ENCODE measurements at places on chromosomes 6 and 20. TPM values are rescaled to one million over a fixed set of nuclear protein-coding genes. Genes with fewer than 3 reads are reported as not detected.

SOX18 gene
- total RNA-seq, result 0.30 TPM

MMP24 gene
- 0.20 TPM for total RNA-seq

TSPO2 gene
- total RNA-seq, result not detected

PI3 gene
- not detected for total RNA-seq

SSTR4 gene
- total RNA-seq, result not detected

GABRR2 gene
- 0.74 TPM for total RNA-seq

ADGB gene
- total RNA-seq, result not detected

DEFB132 gene
- total RNA-seq, result not detected
